ENCODE measurements at places on chromosomes 2 and 18.

DNA sequence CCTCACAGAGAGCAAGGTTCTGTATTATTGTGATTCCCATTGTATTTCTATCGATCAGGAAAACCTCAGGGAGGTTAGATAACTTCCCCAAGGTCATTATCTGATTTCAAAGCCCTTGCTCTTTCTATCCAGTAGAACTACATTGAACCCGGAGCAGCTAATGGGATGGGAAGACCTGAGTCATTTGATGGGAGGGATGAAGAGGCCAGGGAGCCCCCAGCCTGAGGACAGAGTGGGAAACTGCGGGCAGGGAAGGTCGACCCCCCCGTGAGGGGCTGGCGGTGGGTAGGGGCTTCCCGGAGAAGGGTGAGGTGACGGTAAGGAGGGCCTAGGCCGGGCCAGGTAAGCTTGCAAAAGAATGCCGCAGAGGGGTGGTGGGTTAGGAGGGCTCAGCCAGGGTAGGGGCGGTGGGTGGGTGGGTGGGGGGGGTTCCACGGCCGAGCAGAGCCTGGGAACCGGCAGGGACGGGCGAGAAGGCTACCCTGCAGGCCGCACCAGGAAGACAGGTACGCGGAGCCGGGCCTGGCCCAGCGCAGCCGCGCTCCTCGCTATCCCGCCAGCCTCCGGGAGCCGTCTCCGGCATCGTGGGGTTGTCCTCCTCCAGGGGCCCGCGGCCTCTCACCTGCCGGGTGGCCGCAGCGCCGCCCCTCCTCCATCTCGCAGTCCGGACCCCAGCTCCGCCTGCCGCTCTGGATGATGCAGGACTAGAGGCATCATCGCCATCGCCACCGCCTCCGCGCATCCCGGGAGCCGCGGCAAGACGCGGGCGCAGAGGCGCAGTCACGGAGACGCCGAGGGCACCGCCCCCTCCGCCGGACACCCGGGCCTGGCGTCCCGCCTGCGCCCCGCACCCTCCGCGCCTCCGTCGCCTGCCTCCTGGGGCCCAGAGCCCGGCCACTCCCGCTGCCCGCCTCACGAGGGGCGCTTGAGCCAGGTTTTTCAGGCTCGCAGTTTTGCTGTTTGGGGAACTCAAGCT lies at the start of gene GPR75:
Gene GPR75, minus strand, starts transcription at position 762 of the 976 bp plus-strand sequence. CDS start 5,211 bp downstream, outside the sequence.
- no peak for DNase-seq

GRCh38 chr2:102484310-102485061 lies 11.5 kb downstream of the SLC9A4 start:
- DNase-seq, result no peak

DNA sequence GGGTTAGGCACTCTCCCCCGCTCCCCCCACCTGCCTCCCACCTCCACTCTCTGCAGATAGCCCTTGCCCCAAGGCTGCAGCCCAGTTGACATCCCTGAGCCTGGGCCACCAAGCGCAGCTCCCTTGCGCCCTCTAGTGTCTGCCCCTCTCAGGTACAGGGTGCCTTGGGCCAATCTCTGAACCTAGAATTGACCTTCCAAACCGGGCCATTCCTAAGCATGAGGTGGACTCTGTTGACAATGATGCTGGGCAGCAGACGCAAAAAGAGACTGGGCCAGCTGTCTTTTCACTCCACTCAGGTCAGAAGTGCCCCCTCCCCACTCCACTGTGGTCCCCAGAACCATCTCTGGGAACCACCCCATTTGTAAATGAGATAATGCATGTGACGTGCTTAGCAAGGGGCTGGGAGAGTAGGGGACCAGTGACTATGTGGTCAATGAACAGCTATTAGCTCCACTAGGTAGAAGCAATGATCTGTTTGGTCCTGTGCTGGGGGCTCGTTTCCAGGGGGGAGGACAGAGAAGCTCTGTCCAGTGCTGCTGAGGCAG lies 43.3 kb upstream of the PLB1 start:
- peak; percentile 49 for DNase-seq

GRCh38 chr2:50345701-50346591 lies 686.0 kb downstream of the NRXN1 start:
- no peak for DNase-seq

GRCh38 chr2:121788685-121789084 lies 33.2 kb downstream of the TSN start:
- DNase-seq, result no peak

GRCh38 chr2:10522726-10523405 lies 74.7 kb upstream of the ODC1 start:
- no peak for DNase-seq

GRCh38 chr2:215946586-215946985 lies 66.8 kb downstream of the MREG start:
- DNase-seq, result no peak

DNA sequence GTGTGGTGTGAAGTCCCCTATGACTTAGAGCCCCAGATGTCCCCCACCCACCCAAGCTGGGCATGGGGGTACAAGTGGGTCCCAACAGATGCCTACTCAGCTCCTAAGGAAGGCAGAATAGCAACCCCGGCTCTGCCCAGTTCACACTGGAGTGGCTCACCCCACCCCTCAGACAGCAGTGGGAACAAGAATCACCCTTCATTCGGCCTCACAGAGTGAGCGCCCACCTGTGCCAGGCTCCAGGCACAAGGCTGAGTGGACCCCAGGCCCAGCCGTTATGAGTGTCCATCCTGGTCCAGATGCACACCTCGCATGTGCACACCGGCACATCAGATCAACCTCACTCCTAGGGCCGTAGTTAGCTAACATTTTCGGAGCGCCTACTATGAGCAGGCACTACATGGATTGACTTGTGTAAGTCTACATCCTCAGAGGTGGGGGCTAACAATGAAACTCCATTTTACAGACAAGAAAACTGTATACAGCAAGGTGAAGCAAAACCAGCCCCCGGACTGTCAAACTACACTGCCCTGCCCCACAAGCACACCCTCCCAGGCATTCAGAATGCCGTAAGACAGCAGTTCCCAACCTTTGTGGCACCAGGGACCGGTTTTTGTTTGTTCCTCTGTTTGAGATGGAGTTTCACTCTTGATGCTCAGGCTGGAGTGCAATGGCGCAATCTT lies 2.8 kb upstream of the ASTL start:
- DNase-seq, result no peak

GRCh38 chr2:46126571-46126970 lies 170.6 kb upstream of the EPAS1 start:
- no peak for DNase-seq

DNA sequence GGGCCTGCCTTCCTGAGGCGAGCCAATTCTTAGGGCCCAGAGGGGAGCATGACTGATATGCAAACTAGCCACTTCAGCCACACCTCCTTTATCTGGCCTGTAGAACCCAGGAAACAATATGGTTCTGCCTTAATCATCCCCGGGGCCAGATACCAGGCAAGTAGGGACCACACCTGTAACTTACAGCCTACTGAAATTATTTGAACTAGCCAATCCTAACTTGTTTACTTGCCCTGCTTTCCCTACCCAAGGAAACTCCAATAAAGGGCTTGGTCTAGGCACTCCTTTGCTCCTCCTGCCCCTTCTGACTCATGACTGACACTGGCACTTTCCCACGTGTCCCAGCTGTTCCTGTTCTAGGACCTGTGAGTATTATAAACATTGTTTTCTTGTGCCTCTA lies 57.6 kb downstream of the MYOM1 start:
- DNase-seq, result no peak

DNA sequence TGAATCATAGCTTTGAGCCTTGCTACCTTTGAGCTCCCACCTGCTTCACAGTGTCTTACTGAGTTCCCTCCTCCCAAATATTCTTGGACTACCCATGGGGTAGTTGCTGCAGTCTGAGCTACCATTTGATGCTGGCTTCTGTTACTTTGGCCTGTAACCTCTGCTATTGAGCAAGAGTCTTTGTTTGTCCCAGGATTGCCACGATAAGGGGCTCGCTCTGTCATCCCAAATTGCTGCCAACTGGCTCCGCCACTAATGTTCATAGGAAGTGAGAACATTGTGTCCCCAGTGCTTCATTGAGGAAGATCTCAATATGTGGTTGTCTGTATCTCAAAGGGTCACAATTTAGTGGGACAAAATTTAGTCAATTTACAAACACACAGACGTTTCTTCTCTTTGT lies 103.8 kb downstream of the TRIM43 start:
- DNase-seq, result no peak

- no peak for DNase-seq
Measured at GRCh38 chr2:179995741-179996515, 11.2 kb downstream of the CWC22 start.

DNA sequence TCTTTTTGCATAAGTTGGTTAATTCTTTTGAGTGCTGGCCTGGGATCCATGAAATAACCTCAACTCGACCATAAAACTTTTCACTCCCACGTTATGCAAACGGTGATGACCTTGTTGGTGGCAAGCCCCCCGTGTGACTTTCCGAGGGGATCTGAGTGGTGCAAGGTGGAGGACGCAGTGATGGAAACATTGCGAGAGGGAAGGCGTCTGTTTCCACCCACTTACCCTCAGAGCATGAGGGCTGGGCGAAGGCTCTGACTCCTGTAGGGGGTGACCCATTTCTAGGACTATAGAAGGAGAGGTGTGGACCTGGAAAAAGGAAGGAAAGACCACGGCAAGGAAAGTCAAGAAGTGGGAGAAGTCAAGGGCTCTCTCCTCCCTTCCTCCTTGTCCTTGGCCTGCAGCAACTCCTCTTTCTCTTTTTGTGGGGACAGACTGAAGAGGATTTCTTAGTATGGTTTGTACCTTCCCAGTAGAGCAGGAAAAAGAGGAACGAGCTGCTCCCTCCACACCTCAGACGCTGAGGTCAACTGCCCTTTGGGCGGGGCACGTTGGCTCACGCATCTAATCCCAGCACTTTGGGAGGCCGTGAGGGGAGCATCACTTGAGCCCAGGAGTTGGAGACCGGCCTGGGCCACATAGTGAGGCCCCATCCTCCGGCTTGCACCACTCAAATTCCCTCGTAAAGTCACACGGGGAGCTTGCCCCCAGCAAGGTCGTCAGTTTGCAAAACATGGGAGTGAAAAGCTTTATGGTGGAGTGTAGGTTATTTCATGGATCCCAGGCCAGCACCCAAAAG lies 15.5 kb upstream of the CD8A start:
- no peak for DNase-seq
